Stimulated activated CD8-positive, alpha-beta memory T cell treated with anti-CD3 and anti-CD28 coated beads, Interleukin-7, amount 100 ng/mL, for 1 hour (primary cell): ENCODE measurements at places on chromosomes 5 and 9.

GRCh38 chr5:16410338-16410737 is 55.3 kb downstream of the ZNF622 start:
- DNase-seq = no peak

DNA sequence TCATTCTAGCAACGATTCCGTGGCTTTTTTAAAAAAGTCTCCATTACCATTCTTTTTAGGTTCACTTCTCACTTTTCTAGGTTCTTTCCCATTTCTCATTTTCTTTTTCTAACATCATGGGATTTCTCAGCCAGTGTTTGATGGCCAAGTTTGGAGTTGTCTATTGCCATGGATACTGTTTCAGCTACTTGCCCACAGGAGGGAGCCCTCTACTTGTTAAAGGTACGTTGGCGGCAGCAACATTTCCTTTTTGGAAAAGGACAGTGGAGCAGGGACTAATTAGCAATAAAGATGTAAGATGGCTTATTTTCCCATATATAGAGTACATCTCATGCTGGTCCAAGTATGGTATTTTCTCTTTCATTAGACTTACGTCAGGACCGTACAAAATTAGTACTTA is 2257.5 kb upstream of the C9orf72 start:
- DNase-seq = no peak

GRCh38 chr5:142670804-142671203 is 15.1 kb downstream of the FGF1 start:
- DNase-seq = no peak

- no peak for DNase-seq
These were observed 242.0 kb downstream of the AUH start for GRCh38 chr9:91119679-91120078.

GRCh38 chr9:23342291-23342690 is 483.7 kb downstream of the ELAVL2 start:
- DNase-seq = no peak

- DNase-seq = no peak
These were observed 2.6 kb upstream of the OR13C3 start for GRCh38 chr9:104539275-104539674.

- DNase-seq = no peak
These were observed 4.1 kb downstream of the KLF9 start for GRCh38 chr9:70410368-70410767.

DNA sequence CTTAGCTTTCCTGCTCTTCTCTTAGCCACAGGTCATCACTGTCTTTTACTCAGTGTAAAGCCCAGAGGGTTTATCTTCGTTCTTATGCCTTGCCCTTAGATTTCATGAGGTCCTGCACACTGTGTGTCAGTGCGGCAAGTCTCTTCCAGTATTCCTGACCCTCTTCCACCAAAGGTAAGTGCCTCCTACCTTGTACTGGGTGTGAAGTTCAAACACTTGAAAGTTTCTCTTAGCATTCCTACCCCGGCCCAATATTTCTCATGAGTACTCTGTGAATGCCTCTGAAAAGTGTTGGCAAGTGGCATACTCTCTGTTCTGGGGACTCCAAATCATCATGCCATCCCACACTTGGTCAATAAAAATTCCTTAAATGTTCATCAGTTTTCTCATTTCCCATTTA is 37.4 kb downstream of the FBXO4 start:
- no peak for DNase-seq

- no peak for DNase-seq
These were observed 525 bp upstream of the AK3 start for GRCh38 chr9:4741365-4742089.

DNA sequence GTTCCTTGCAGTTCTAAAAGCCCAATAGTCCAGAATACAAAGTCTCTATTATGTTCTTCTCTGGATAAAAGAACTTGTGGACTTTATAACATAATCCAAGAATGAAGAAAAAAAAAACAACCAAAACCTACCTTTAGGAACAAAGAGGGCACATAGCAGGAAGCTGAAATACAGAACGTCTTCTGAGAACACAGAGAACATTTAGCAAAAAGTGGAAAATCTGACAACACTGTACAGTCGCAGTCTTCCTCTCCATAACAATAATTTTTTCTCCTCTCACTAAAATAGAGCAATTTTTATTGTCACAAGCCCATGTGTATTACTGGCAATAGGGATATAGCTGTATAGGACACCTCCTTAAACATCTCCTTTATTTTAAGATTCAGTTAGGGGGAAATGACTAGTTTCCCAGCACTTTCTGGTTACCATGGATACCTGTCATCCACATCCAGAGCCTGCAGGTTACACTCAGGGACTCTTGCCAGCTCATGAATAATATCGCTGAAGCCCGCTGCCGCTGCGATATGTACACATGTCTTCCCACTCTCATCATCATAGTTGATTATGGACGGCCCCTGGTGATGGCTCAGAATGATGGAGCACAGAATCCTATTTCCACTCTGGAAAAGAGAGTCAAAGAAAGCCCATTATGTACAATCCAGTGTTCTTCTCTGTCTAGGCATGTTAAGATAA is 106.5 kb downstream of the ANKRD55 start:
- DNase-seq = no peak

- no peak for DNase-seq
These were observed 10.3 kb upstream of the CRHBP start for GRCh38 chr5:76942581-76942980.

- no peak for DNase-seq
These were observed 7.3 kb downstream of the PAPPA start for GRCh38 chr9:116160676-116161571.

DNA sequence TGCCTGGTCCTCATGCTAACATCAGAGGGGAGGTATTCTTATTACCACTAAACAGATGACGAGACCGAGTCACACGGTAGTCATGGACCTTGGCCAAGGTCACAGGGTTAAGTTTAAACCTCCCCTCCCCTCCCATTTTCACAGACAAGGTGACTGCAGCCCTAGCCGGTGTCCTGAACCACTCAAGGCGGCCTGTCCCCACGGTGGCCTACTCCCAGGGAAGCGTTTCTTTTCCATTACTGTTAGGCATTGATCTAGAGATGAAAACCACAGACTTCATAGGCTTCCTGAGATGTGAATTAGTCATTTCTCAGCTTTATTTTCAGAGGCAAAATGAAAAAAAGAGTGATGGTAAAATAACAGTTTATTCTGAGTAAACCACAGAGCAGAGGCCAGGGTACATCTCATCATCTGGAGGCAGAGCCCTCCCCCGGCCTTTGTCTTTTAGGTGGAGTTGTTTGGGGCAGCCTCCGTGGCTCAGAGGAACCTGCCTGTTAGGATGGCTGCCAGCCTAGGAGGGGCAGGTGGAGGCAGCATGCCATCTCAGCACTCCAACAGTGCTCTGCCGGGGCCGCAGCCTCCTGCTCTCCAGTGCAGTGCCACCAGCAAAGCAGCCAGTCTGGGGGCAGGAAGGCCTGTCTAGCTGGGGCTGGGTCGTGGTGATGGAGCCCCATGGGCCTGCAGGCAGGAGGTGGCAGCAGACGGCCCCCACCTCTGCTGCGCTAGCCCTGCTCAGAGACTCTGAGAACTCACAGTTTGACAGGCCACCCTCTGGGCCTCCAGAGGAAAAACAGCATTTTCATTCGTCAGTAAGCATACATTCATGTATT is 71.2 kb downstream of the RAPGEF1 start:
- DNase-seq = peak; percentile 44

DNA sequence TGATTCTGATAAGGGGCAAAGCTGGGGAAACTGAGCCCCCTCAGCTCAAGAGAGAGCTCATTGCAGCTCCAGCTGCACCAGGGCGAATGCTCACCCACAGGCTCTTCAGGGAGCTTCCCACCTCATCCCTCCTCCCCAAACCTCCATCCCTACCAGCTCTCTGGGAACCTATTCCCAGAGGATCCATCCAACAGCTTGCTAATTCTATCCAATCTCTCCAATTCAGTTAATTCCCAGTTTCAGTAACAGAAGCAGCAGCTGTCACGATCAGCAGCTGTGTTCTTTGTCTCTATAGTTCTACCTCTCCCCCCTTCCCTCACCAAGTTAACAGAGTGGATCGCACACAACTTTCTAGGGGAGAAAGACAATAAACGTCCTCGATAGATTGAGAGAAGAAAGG is 135.5 kb upstream of the EFNA5 start:
- DNase-seq = no peak

DNA sequence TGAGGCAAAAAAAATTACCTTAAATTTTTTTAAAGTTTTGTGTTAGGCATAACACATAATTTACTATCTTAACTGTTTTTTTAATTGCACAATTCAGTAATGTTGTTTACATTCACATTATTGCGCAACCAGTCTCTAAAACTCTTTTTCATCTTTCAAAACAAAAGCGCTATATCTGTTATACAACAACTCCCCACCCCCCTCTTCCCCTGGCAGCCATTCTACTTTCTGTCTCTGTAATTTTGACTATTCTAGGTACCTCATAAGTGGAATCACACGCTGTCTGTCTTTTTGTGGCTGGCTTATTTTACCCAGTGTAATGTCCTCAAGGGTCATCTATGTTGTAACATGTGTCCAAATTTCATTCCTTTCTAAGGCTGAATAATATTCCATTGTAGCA is 241.5 kb upstream of the DMRT1 start:
- no peak for DNase-seq

GRCh38 chr9:82091610-82092009 is 103.0 kb downstream of the SPATA31D1 start:
- no peak for DNase-seq
